ENCODE measurements at places on chromosomes 16 and 17.
A peak's percentile ranks its signal among the peaks of the same experiment; 100 is the strongest.

DNA sequence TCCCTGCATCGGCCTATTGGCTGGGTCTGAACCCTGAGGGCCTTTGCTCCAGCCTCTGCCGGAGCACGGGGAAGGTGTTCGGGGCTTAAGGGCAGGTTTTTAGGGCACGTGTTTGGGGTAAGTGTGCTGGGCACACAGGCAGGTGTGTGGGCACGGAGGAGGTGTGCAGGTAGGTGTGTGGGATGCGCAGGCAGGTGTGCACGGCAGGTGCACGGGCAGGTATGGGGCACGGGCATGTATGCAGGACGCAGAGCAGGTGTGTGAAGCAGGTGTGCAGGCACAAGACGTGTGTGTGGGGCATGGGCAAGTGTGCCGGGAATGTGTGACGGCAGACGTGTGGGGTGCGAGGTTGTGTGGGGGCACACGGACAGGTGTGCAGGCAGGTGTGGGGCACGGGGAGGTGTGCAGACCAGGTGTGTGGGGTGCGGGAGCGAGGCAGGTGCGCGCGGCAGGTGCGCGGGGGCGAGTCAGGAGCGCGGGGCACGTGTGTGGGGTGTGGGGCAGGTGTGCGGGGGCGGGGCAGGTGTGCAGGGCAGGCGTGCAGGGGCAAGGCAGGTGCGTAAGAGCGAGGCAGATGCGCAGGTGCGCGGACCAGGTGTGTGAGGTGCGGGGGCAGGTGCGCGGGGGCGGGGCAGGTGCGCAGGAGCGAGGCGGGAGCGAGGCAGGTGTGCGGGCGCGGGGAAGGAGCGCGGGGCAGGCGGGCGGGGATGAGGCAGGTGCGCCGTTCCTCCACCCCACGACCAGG is 28.6 kb upstream of the METRNL start:
- no peak for DNase-seq

GRCh38 chr16:64742455-64743223 is 379.2 kb downstream of the CDH11 start:
- DNase-seq = no peak

DNA sequence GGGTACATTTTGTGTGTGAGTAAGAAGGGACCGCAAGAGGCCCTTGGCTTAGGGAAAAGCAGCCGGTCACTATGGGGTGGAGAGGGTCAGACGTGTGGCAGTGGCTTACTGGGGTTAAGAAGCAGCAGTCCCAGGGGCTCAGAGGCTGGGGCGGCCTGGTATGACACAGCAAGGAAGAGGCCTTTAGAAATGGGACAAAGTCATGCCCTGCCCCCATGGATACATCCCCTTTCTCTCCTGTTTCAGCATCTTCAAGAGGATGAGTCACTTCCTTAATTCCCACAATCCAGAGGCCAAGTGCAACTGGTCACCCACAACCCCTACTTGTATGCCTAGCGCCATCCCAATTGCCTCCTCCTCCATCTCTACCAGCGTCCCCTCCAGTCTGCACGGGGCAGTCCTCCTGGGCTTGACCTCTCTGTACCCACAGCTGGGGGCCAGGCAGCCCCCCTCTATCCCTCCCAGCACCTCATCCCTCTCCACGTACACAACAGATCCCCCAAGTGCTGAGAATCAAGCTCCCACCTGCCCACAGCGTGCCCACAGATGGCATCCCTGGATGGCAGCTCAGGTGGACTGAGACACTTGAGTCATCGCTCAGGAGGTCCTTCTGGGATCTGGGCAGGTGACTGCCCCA is 6.9 kb upstream of the EFTUD2 start:
- no peak for DNase-seq

GRCh38 chr16:59864981-59865666 is 1131.0 kb upstream of the GOT2 start:
- no peak for DNase-seq

DNA sequence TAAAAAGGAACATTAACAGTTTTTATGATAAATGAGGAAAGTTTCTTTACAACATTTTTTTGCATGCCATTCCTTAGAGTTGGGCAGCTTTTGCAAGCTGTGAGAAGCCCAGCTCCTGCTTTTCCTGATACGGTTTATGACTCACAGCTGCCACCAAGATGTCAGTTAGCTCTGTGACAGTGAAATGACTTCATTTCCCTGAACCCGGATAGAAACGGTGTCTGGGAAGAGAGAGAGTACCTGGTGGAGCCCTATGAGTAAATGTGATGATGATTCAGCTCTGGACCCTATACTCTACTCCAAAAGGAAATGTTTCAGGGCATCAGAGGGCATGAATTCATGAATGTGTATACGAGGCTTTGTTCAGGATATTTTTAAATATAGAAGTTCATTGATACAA is 366.3 kb upstream of the HSBP1 start:
- no peak for DNase-seq

- no peak for DNase-seq
These were observed 16.2 kb upstream of the HNF1B start for GRCh38 chr17:37761059-37761458.

DNA sequence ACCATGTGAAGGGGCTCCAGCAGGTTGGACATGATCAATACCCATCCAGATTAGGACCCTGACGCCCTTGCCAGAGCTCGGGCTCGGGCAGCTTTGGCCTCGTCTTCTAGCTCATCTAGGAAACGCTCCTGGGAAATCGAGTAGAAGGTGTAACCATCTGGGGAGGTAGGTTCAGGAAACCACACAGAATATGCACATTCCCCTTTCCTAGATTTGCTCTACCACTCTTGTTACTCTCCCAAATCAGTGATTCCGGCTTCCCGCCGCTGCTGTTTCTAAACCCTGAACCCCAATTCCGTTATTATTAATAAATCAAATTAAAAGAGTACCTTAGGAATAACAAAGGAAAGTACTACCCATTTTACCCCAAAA is 507 bp downstream of the COA3 start:
- DNase-seq = no peak

- DNase-seq = no peak
These were observed 35.0 kb downstream of the PSME3IP1 start for GRCh38 chr16:57150682-57151330.

GRCh38 chr17:71494062-71494855 is 626.6 kb upstream of the SOX9 start:
- DNase-seq = no peak

DNA sequence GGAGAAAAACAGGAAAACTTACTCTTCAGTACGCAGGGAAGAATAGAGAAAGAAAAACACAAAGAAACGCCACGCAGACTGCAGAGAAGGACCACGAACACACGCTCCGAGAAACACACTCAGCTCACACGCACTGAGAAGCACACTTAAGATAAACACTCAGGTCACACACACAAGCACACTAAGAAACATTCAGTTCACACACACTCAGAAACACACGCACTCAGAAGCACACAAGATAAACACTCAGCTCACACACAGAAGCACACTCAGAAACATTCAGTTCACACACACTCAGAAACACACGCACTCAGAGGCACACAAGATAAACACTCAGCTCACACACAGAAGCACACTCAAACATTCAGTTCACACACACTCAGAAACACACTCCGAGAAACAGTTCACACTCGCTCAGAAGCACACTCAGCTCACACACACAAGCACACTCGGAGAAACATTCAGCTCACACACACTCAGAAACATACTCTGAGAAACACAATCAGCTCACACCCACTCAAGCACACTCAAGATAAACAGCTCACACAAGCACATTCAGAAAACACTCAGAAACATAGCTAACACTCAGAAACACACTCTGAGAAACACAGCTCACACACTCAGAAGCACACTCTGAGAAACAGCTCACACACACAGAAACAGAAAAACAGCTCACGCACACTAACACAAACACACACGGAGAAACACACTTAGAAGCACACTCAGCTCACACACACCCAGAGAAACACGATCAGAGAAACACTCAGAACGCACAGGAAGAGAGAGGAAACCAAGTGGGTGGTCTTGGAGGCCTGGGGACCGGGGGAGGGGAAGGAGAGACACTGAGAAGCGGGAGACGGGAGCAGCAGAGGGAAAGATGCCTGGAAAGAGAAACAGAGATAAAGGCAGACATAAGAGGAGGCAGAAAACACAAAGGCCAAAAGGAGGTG is 908 bp downstream of the TMEM98 start:
- peak; percentile 20 for DNase-seq

Measured in hematopoietic multipotent progenitor cell treated with erythropoietin and hydrocortisone succinate and interleukin-3 and kit ligand, for 8 days (in vitro differentiated cells).